ENCODE measurements at places on chromosomes 3 and 15.

- DNase-seq = no peak
These were observed 8.8 kb downstream of the TYRO3 start for GRCh38 chr15:41567862-41568261.

- no peak for DNase-seq
These were observed 236.4 kb downstream of the LPP start for GRCh38 chr3:188390343-188390718.

- peak; percentile 98 for DNase-seq
These were observed at the start of gene MAP2K1 for GRCh38 chr15:66386204-66387123. MAP2K1 (plus strand) TSS chr15:66386912; CDS start chr15:66387348, 436 bp downstream.

GRCh38 chr3:170513642-170514041 lies 72.2 kb downstream of the SLC7A14 start:
- DNase-seq = no peak

DNA sequence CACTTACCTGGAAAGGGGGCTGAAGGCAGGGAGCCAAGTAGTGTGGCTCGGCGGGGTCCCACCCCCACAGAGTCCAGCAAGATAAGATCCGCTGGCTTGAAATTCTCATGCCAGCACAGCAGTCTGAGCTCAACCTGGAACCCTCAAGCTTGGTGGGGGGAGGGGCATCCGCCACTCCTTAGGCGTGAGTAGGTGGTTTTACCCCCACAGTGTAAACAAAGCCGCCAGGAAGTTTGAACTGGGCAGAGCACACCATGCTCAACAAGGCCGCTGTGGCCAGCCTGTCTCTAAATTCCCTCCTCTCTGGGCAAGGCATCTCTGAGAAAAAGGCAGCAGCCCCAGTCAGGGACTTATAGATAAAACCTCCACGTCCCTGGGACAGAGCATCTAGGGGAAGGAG lies 156.3 kb downstream of the KBTBD8 start:
- no peak for DNase-seq

DNA sequence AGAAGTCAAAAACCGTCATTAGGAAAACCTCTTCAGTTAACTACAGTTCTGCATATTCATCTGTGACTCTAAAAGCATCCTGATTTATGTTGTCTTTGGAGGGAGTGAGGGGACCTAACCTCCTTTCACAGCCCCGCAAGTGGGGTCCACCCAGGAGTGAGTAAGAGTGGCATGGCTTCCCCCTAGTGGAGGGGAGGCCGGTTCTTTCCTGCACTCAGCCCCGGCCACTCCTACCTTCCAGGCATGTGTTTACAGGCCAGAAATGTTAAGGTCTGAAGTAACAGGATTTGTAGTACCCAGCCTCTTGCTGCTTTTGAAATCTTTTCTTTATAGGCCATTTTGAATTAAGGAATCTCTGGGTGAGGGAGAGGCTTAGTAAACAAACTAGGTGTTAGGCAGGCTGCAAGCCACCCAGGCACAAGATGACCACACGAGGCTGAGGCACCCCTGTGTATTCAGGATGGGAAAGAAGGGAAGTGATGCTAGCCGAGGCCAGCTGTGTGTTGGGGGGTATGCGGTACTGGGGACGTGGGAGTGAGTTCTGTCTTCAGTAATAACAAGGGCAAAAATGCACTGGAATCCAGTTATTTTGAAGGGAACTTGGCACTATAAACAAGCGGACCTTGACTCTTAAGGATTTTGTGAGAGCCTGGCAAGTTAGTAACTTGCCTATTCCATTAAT lies 50.5 kb downstream of the CTDSPL start:
- no peak for DNase-seq

GRCh38 chr15:73156431-73157191 lies 104.3 kb downstream of the NEO1 start:
- DNase-seq = no peak

GRCh38 chr3:158845765-158846350 lies 44.0 kb downstream of the MFSD1 start:
- no peak for DNase-seq

GRCh38 chr3:145899241-145899640 lies 261.7 kb downstream of the PLOD2 start:
- DNase-seq = no peak

DNA sequence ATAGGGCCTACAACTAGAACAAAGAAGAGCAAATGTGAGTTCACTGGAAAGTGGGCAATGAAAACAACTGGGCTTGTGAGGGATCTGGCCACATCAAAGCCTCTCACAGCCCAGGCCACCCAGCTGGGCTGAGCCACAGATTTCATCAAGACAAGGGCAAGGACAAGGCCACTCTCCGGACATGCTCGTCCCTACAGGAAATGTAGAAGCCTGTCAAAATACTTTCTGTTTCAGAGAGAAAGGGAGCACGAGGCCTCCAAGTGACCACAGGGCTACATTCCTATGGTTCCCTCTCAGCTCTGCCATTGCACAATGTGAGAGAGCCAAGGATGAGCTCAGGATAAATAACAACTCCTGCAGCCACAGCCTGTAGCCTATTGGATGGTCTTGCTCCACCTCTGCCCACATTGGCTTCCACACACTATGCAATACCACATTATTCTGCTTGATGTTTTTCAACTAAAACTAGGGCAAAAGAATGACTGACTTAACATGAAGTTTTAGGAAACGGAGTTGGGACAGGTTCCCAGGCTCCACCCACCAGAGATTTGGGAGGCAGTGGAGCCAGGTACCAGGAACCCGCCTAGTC lies 12.1 kb downstream of the TBC1D2B start:
- DNase-seq = no peak

GRCh38 chr3:195873281-195873887 lies 35.0 kb downstream of the TNK2 start:
- no peak for DNase-seq

DNA sequence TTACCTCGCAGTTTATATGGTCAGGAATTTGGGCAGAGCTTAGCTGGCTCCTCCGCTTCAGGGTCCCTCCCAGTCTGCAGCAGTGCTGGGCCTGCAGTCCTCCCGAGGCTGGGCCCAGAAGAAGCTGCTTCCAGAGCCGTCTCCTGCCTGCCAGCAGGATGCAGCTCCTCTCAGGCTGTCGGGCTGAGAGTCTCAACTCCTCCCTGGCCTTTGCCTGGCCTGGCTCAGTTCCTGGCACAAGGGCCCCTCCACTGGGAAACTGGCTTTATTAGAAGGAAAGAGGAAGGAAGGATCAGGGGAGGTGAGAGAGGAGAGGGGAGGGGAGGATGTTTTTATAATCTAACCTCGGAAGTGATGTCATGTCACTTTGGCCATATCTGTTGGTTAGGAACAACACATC lies 72.8 kb downstream of the GABRG3 start:
- no peak for DNase-seq

- DNase-seq = no peak
These were observed 38.6 kb downstream of the HACD2 start for GRCh38 chr3:123546133-123546755.

- no peak for DNase-seq
These were observed 23.4 kb downstream of the EMC4 start for GRCh38 chr15:34248190-34248589.

GRCh38 chr3:46863261-46863782 lies at the start of gene MYL3:
MYL3 (minus strand) TSS chr3:46863444; CDS start chr3:46863390, 54 bp downstream.
- DNase-seq = no peak

DNA sequence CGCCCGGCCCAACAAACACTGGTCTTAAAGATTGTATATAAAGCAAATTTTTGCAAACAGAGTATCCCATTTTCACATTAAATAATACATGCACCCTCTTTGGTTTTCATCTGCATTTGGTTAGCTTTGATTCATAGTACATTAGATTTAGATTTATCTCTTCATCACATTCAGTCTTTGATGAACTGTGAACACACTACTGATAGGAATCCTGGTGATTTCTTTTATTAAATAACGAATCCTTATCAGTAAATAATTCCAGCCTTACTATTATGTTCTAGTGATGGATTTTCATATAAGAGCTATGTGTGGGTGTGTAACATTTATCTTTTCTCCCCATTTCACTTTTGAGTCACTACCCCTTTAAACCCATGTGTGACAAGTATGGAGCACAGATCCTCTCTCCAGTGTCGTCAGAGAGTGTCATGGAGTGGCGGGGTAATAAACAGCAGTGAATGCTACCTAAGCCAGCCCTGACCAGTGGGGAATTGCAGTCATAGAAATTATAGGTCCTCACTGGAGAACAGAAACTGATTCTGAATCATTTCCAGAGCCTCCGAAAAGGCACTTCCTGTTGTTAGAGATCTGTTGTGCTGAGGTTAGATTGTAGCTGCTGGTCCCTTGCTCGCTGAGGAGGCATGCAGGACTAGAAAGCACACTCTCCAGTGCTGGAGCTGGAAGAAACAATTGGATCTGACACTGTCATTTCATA lies 22.0 kb downstream of the SLC7A14 start:
- no peak for DNase-seq

GRCh38 chr3:100857863-100858262 lies 135.4 kb downstream of the ABI3BP start:
- no peak for DNase-seq

- DNase-seq = no peak
These were observed 375.9 kb downstream of the RSL24D1 start for GRCh38 chr15:54820811-54821210.

- DNase-seq = no peak
These were observed 403.3 kb upstream of the SGO1 start for GRCh38 chr3:20589275-20589674.

DNA sequence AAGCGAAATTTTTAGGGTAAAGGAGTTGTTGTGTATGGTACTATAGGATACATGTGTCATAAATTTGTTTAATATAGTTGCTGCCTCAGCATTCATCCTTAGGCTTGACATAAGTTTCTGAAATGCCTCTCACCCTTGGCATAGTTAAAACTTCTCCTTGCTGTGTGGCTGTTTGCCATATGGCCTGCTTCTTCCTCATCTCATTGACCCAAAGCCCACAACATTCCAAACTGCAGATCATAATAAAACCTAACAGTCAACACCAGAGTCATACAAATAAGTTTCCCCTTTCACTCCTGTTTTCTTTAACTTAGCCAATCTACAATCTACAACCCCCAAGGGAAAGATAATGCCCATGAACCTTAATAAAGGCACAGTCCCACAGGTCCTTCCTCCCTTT lies 136.6 kb downstream of the TMCC1 start:
- DNase-seq = no peak

DNA sequence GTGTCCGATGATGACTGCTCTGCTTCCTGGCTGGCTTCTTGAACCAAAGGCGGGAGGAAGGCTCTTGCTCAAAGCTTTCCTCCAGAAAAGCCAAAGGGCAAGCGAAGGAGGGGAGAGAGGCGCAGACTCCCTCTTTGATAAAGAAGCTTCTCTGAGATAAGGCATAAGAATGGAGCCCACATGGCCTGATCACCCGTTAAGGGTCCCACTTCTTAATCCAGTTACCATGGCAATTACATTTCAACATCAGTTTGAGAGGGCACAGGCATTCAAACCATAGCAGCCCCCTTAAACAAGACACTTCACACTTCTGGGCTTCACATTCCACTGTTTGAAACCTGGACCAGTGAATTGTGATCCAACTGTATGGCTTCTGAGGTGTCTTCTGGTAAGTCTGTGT lies 8.0 kb downstream of the ABHD17C start:
- DNase-seq = no peak

- DNase-seq = no peak
These were observed 34.7 kb upstream of the TUBGCP5 start for GRCh38 chr15:23073890-23074646.

DNA sequence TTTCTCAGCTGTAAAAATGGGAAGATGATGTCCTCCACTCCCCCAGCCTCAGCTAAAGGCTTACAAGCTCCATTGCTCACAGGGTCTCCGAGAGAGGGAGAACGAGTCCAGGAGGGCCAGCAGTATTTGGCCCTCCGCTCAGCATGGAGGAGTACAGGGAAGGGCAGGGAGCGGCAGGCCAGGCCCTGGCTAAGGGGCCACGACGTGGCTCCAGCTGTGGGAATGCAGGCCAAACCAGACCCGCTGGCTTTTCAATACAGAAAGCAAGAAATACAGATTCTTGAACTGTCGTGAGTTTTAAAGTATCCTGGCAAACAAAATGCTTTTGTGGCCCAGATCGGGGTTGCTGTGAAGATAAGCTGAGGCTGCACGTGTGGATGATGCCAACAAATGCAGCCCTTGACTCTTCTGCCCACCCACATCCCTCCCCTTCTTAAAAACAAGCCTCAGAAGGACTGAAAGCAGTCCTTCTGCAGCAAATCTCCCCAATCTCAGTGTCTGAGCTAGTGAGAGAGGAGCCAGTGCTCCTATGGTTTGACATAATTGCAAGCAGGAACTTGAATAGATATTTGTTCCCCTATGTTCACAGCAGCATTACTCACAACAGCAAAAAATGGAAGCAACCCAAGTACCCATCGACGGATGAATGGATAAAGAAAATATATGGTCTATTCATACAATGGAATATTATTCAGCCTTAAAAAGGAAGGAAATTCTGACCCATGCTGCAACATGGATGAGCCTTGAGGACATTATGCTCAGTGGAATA lies 18.5 kb upstream of the FBLN2 start:
- no peak for DNase-seq

DNA sequence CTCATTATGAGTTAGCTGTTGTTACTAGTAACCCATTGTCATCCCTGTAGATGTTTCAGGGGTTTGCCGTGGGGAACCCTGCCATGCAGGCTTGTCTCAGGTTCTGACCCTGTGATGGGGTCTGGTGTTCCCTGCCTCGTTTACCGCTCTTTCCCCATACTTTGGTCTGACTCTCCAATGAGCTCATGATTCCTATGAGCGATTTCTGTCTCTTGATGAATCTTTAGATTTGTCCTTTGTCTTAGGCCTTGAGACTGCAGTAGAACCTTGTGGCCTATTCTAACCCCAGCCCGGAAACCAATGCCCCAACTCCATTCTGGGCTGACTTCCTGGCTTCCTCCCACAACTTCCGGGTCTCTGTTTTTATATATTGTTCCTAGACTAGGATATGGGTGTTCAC lies 11.3 kb upstream of the IQGAP1 start:
- peak; percentile 40 for DNase-seq

DNA sequence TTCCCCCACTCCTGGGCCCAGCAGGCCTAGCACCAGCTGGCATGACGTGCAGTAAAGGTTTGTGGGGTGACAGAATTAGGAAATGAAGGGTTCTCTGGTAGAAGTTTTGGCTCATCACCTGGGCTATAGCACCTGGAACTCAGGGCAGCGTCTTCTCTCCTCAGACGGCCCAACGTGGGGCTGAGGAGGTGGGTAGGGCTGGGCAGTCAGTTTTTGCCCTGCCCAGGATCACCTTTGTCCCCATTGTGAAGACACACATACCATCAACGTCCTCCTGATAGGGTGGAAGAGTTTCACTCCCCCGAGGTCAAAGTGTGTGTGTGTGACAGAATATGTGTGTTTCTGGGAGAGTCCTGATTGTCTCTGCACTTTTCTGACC lies 12.1 kb downstream of the KBTBD13 start:
- DNase-seq = no peak

GRCh38 chr3:98536456-98537017 lies 4.8 kb downstream of the GPR15 start:
- no peak for DNase-seq

All from NK-92 treated with Interleukin-12 subunit alpha and Interleukin-12 subunit beta, amount 100 ng/mL, for 24 hours (cell line).